ENCODE measurements at places on chromosomes 6 and 20. TPM values are rescaled to one million over a fixed set of nuclear protein-coding genes. Genes with fewer than 3 reads are reported as not detected.

The MEP1A gene
- not detected for polyA plus RNA-seq

The VGLL2 gene
- polyA plus RNA-seq = not detected

The SEMG1 gene
- not detected for polyA plus RNA-seq

DNA sequence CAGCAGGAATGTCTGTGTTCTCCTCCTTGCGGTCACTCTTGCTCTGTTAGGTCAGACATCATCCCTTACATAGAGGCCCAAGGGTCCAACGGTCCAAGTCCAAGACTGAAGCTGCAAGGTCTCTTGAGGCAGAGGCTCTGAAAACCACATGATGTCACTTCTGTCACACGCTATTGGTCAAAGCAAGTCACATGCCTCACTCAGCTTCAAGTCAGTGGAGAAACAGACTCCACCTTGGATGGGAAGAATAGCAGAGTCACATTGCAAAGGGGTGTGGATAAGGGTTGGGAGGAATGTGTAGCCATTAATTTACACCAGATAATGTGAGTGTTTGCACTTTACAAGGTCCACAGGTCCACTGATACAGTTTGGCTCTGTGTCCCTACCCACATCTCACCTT is 17.5 kb downstream of the SLC52A3 start:
- DNase-seq = no peak

The RBBP8NL gene
- polyA plus RNA-seq = 1.4 TPM

GRCh38 chr6:73372516-73372915 is 2.8 kb upstream of the OOEP start:
- DNase-seq = no peak

The CCDC170 gene
- polyA plus RNA-seq = 3.6 TPM

The RFX6 gene
- 0.06 TPM for polyA plus RNA-seq
